A549 treated with Hydrocortisone at 1 μM for 4 hours (cell line): ENCODE measurements at places on chromosomes 7 and 10. TPM values are rescaled to one million over a fixed set of nuclear protein-coding genes. Genes with fewer than 3 reads are reported as not detected.

TRIM50 gene
- total RNA-seq: not detected in 5 replicates

NEUROD6 gene
- not detected in 5 replicates for total RNA-seq

PRTFDC1 gene
- total RNA-seq: 15.8 to 19.8 TPM (median 17.5 TPM) in 5 replicates

CFAP46 gene
- 0.92 to 1.5 TPM (median 1.4 TPM) in 5 replicates for total RNA-seq

NUTM2E gene
- 0.30 to 0.47 TPM (median 0.38 TPM) in 5 replicates for total RNA-seq

HMX2 gene
- 0.10 to 0.15 TPM (median 0.12 TPM) in 4 of 5 replicates, not detected in the other for total RNA-seq

ARMC3 gene
- 0.38 to 0.83 TPM (median 0.55 TPM) in 5 replicates for total RNA-seq

RAPGEF5 gene
- total RNA-seq: 0.07 to 0.25 TPM (median 0.18 TPM) in 5 replicates

BLOC1S2 gene
- total RNA-seq: 94.5 to 106 TPM (median 96.5 TPM) in 5 replicates

PIK3AP1 gene
- total RNA-seq: 0.54 to 0.86 TPM (median 0.67 TPM) in 5 replicates

ABCB1 gene
- 0.02 to 0.29 TPM (median 0.11 TPM) in 5 replicates for total RNA-seq

CRHR2 gene
- 0.02 to 0.06 TPM (median 0.05 TPM) in 3 of 5 replicates, not detected in the others for total RNA-seq

SPDYE2B gene
- not detected in 5 replicates for total RNA-seq

ANXA8 gene
- 28.3 to 41.4 TPM (median 35.1 TPM) in 5 replicates for total RNA-seq

PPP1R9A gene
- total RNA-seq: 2.8 to 4.6 TPM (median 3.7 TPM) in 5 replicates

BZW2 gene
- total RNA-seq: 94.0 to 109 TPM (median 96.3 TPM) in 5 replicates

MIOS gene
- total RNA-seq: 16.5 to 22.4 TPM (median 19.1 TPM) in 5 replicates

ADCY1 gene
- total RNA-seq: 1.7 to 2.9 TPM (median 2.3 TPM) in 5 replicates

ZNF736 gene
- 0.06 to 0.07 TPM in 2 of 5 replicates, not detected in the others for total RNA-seq

FEZF1 gene
- not detected in 5 replicates for total RNA-seq

ANKRD61 gene
- total RNA-seq: 0.53 to 0.84 TPM (median 0.72 TPM) in 5 replicates

FAM3C gene
- 36.5 to 45.6 TPM (median 39.7 TPM) in 5 replicates for total RNA-seq

SMO gene
- total RNA-seq: 11.4 to 14.9 TPM (median 14.3 TPM) in 5 replicates
